Stimulated activated CD8-positive, alpha-beta memory T cell treated with anti-CD3 and anti-CD28 coated beads, Interleukin-15, amount 100 ng/mL, for 24 hours (primary cell): ENCODE measurements at places on chromosomes 2 and 18.

- no peak for DNase-seq
These were observed 2139.8 kb upstream of the CELF4 start for GRCh38 chr18:39705362-39705761.

- no peak for DNase-seq
These were observed 53.7 kb upstream of the MGAT5 start for GRCh38 chr2:134200036-134200618.

DNA sequence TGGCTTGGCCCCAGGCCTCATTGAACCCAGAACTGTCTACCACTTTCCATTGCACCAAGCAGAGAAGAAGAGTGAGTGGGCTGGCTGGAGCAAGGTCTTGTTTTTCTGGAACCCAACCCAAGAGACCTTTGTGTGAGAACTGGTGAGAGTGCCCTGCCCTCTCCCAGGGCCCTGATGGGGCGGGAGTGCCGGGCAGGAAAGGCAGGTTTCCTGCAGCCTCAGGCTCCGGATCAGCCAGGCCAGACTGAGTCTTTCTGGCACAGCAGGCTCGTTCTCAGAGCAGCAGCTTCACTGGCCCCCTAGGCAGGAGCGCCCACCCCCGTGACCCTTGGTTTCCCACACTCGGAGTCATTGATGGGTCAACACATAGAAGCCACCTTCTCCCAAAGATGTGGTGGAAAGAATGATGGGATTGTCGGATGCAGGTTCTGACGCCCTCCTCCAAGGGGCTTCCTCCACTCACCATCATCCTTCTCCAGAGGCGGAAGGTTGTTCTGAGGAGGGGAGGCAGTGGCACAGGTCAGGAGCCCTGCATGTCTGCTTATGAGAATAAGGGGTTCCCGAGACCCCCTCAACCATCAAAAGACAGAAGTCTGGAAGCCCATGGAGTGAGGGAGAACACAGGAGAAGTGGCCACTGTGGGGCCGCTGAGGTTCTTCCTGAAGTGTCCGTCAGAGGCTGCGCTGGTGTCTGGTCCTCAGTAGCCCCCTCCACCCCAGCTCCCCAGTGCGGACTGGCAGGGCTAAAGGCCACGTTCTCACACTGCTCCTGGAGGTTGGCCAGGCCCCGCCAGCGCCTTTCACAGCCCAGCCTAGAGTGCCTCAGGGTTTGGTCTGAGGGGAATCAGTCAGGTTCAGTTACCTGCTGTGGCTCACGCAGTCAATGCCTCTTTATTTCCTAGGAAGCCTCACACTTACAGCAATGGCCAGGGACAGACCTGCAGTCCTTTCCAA, 62.8 kb upstream of the LAPTM4A start:
- no peak for DNase-seq

DNA sequence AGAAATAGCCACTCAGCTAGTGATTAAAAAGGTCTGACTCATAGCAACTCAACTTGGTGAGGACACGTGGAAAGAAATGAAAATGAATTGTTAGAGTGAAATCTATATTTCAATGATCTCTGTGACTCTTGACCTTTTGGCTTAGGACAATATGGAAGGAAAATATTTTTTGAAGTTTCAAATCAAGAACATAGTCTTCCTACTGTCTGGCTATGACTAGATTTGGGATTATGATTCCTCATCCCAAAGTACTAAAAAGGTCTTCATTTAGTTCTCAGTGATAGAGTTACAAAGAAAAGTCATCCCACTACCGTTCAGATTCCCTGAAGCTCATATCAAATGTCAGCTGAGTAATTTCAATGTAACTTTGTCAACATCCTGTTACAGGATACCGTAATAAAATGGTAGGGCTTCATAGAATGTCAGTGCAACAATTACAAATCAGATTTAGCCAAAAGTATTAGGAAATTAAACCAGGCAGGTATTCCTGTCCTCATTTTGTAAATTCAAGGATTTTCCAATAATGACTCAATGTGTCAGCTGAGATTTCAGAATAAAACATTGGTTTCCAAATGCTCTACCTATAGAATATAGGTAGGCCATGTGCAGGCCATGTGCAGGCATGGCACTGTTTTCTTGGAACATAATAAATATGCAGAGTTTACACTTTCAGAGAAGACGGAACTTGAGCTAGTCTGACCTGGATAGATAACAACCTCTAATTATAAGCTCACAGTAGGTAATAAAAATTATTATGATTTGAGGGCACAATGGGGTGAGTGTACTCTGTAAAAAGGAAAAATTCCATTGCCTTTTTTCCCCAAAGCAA, 36.0 kb downstream of the ANKRD29 start:
- DNase-seq = no peak

- no peak for DNase-seq
These were observed 10.7 kb downstream of the FN1 start for GRCh38 chr2:215425021-215425782.

DNA sequence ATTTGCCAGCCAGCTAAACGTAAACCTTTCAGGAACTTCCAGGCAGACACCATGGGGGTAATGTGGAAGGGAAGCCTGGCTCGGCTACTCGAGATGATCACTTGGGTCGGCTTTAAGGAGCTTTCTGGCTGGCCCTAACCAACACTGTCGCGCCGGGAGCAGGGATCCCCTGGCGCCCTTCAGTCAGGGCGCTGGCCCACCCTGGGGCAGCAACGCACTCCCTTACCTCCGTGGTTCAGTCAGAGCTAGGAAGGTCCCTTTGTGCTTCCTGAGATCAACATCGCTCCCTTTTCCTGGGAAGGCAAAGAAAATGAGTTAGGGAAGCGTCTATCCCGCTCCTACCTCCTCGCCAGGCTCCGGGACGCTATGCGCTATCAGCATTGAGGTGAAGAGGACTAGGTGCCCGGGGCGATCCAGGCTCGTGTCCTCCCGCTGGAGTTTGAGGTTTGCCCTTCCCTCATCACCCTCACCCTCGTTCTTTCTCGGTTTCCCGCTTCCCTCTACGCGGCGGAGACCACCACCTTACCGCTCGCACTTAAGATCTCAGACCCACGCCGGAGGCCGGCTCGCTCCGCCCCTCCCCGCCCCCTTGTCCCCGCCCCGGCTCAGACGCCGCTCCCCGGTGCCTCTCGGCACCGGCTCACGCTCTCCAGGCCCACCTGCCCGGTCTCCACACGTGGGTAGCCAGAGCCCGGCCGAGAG, 449 bp upstream of the ATRAID start:
- DNase-seq = no peak
